ENCODE measurements at places on chromosomes 4 and X.

DNA sequence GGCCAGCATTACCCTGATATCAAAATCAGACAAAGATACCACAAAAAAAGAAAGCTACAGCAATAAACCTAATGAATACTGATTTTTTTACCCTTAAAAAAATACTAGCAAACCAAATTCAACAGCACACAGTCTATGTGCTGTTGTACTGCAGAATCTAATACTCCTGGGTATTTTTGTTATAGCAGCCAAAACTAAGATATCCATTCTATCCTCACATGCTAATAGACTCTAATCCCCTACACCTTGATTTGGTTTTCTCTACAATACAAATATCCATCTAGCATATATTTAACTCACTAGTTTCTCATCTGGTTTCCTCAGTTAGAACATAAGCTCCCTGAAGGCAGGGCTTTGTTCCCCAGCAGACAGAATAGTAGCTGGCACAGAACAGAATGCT, 12.4 kb downstream of the CLOCK start:
- no peak for DNase-seq

DNA sequence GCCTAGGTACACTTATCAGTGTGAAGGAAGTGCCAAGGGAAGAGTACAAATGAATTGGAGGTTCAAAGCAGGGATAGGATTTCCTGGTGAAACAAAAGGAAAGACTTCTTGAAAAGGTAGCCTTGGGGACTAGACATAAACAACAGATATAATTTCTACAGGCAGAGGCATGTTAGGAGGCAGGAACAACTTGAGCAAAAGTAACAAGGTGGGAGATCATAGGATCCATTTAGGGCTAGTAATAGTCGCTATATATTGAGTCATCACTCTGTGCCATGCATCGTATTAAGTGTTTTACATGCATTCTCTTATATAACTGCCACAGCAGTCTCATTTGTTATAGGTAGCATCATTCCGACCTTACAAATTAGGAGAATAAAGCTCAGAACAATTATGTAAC, 98.3 kb upstream of the EOLA2 start:
- no peak for DNase-seq

DNA sequence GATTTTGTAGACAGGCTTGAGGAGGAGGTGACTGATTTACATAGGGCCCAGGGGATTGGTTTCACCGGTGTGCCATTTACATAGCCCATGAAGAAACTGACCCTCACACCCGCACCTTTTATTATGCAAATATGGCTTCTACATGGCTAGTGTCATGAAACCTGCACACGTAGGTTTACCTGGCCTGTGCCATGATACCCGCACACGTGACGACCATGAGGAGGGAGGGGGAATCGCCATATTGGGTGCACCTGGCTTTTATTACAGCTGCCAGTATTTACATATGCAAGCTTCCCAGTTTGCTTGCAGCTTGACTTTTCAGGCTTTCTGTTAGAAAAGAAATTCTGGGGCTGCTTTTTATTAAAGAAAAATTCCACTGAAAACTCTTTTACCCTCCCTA, 359.7 kb downstream of the ADAM29 start:
- no peak for DNase-seq

GRCh38 chrX:56794404-56795230, 65.6 kb downstream of the NBDY start:
- DNase-seq, result no peak

GRCh38 chrX:40392599-40392998, 188.2 kb upstream of the ATP6AP2 start:
- no peak for DNase-seq

GRCh38 chrX:109485470-109486340, 3.8 kb upstream of the GUCY2F start:
- peak; percentile 76 for DNase-seq

DNA sequence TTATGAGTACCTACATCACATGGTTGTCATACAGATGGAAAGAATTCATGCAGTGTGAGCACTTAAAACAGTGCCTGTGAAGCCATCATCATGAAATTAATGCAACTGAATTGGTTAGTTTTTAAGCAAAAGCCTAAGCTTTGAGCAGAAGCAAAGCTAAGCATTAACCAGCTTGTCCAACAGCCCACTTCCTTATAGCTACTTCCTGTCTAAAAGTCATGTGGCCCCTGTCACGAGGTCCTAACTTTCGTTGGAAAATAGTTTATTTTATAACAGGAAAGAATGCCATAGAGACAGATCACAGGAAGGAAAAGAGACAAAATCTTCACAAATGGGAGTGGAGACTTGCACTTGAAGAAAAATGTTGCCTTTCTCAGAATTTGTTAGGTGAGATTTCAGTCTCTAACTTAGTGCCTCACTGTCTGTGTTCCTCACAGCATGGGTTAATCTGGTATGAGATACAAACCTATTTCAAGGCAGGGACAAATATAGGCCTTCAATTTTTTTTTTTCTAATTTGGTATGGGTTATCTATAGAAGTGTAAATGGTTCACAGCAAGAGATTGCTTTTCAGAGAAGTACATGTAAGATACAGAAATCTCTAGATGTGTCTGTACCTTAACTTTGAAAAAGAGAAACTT, 27.7 kb upstream of the VCX start:
- DNase-seq, result no peak

GRCh38 chr4:26126143-26126718, 194.6 kb upstream of the RBPJ start:
- no peak for DNase-seq

DNA sequence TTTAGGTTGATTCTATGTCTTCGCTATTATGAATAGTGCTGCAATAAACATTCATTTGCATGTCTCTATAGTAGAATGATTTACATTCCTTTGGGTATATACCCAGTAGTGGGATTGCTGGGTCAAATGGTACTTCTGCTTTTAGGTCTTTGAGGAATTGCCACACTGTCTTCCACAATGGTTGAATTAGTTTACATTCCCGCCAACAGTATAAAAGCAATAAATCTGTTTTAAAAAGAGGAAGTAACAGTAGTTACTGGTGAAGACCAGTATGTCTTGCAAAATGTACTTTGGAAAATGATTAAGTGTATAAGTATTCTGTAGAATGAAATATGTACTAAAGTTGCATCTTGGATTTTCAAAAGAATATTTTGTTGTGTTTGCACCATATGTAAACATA, 77.3 kb downstream of the SHROOM4 start:
- DNase-seq, result no peak

- no peak for DNase-seq
Measured at GRCh38 chr4:138788857-138789256, 226.7 kb upstream of the NOCT start.

GRCh38 chr4:164701665-164702064, 52.3 kb upstream of the SMIM31 start:
- no peak for DNase-seq

DNA sequence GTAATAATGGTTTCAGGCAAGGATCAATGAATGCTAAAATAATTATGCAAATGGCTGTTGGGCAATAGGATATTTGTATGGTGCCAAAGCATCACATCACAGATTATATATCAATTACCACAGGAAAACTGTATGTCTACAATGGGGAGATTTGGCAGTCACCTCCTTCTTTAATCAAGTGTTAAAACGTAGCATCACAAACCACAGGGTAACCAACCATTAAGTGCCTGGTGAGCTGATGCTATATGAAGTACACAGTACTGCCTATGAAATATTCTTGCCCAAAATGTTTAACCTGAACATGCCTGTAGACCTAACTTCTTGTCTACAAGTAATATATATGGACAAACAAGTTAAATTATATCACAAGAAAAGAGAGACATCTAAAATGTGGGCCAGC, 25.3 kb downstream of the MECP2 start:
- no peak for DNase-seq

GRCh38 chr4:48234575-48234974, 35.1 kb downstream of the TEC start:
- DNase-seq, result no peak

DNA sequence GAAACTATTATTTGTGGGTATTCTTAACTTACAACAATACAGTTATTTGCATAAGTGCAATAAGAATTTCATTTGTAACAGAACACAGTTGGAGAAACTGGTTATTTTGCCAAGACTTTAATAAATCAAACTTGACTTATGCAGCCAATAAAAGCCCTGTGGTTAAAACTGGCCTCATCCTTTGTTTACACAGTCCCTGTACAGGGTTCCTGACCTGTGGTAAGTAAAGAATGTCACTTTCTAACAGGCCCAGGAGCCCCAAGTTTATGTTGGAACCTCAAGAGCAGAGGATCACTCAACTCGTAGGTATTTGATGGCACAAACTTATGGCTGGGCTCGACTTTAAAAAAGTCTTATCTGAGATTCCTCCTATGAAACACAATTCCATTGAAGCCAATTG, 88.6 kb upstream of the PTCHD1 start:
- no peak for DNase-seq

DNA sequence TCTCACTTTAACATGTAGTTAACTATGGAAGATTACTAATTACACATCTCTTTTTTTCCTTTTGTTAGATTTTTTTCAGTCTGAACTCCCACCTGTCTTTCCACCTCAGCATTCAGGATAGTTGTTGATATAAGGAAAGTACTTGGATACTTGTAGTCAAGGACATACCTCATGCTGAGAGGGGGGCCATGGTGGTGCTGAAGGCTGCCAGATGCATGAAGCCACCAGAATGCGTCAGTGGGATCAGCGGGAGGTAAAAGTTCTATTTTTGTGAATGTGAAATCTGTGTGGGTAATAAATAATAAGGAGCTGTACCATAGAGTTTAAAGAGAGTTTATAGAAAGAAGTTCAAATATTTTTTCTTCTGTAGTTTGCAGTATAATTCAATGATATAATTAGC, 13.1 kb upstream of the NDST4 start:
- no peak for DNase-seq

DNA sequence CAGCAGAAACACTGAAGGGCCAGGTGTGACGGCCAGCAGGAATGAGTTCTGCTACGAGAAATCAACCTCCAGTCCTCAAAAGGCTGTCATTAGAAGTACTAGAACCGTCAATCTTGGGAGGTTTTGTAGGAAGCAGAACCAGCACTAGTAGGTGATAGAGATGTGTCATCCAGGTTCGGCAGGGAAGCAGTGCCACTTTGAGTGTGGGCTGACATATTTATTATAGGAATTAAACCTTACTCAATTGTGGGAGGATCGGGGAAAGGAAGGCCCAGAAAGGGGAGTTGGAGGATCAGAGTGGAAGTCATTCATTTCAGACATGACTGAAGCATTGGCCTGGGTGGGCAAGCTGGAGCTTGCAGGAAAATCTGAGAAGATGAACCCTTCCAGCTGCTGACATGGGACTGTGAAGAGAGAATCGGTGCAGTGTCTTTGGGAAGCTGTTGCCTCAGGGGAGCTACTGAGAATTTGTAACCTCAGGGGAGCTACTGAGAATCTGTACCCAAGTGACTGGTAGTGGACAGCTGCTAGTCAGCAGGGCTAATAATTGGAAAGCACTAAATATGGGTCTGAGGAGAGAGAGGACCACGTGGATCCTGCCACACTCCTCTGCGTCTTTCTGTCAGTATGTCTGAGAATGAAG, 177.4 kb downstream of the SPRY1 start:
- DNase-seq, result no peak

DNA sequence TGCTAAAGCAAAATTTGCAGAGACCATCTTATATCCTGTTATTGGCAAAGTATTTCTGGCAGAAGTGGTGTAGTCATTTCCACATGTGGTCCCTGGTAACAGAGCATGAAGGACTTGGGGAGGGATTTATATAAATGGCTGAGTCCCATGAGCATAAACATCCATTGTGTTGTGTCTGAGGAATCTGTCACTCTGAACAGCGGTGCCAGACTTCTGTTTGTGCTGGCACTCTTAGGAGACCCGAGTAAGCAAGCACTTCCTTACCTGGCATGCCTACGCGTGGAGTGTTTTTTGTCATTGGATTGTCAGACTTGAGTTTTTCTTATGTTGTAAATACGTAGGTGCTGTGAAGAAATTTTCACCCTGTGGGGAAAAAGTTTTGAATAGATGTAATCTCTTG, 285.9 kb downstream of the ARHGAP10 start:
- DNase-seq, result no peak

- DNase-seq, result no peak
Measured at GRCh38 chrX:99494668-99495067, 915.4 kb downstream of the PCDH19 start.

DNA sequence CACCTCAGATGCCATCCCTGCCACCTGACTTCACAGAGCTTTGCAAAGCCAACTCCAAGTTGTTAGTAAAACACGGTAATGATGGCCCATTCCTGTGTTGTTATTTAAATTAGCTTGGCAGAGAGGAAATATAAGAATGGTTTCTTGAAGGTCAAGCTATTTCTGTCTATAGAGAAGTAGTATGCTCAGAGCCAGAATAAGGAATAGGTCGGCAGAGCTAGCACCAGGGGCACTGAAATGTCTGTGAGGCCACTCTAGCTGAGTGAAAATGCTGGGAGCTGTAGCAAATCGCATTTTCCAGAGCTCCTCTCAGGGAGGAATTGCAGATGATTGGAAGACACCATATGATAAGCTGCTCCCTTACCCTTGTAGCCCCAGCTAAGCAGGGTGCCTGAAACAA, 615.4 kb upstream of the NR3C2 start:
- no peak for DNase-seq

- no peak for DNase-seq
Measured at GRCh38 chrX:154384284-154384892, 5.3 kb downstream of the EMD start.

GRCh38 chrX:116490104-116490503, 27.3 kb upstream of the CT83 start:
- DNase-seq, result no peak

DNA sequence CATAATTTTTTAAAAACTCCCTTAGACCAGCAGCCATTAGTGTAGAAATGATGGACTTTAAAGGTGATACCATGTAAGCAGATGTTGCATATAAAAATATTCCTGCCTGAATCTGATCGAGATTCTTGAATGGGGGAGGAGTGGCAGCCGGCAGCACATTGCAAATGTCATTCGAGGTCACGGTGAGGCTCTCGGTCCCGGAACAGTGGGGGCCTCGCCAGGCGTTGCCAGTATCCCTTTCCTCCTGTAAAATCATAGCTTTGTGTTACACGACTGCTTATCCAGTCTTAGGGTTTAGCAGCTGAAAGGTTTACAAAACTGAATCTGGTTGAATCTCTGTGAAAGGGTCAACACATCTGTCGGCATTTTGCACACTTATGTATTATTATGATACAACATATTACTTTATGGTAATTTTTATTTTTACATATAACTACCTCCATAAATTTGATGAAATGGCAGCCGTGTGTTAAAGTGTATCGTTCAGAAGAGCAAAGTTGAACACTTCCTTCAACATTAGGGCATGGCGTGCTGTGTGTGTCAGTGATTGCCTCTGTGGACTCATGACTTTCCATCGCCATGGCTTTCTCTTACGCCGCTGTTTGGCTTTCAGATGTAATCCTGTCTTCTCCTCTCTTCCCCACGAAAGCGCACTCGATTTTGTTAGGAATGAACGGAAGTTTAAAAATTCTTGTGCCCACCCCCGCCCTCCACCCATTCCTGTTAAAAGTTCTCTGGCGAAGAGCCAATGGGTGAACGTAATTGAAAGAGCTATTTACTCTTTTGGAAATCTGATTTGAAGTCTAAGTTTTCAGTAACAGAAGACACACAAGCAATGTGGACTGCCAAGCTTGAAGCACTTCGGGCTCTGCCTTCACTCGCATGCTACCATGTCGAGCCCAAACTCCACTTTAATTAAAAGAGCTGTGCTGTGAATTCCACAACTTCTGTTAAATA, 114.8 kb downstream of the STOX2 start:
- no peak for DNase-seq

- DNase-seq, result no peak
Measured at GRCh38 chr4:21457086-21457840, 491.3 kb downstream of the KCNIP4 start.
